SW 1271 (cell line): ENCODE measurements at places on chromosomes 13 and 19.

DNA sequence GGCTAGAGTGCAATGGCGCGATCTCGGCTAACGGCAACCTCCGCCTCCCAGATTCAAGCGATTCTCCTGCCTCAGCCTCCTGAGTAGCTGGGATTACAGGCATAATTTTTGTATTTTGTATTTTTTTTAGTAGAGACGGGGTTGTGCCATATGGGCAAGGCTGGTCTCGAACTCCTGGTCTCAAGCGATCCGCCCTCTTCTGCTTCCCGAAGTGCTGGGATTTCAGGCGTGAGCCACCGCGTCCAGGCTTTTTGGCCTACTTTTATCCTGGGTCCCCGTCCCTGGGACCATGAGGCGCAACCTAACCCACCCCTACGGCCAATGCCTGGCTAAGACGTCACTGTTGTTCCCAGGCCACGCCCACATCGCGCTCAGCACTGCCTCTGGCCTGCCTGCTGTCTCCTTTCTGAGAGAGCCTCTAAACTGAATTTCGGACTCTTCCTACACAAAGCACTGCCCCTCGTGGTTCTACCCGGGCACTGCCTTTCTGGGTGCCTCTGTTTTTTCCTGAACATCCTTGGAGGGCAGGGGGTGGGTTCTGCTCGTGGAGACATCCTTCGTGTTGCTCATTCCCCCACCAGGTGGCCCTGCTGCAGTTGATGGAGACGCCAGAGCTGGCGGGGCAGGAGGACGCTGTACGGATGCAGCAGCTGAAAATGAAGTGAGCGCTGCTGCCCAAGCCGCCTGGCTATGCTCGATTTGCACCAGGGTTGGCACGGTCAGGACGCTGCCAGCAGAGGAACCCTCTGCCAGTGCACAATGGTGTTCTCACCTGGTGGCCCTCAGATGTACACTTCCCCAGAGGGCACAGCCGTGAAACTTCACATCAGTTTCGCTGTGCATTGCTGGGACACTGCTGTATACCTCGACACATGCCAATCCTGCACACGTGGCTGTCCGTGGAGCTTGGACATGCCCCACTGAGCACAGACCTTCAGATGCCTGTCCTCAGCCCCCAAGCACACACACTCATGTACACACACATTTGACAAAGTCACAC is 2.0 kb downstream of the REX1BD start:
- DNase-seq, result peak; percentile 96

GRCh38 chr13:110332750-110333149 is 25.7 kb downstream of the COL4A2 start:
- DNase-seq, result no peak

DNA sequence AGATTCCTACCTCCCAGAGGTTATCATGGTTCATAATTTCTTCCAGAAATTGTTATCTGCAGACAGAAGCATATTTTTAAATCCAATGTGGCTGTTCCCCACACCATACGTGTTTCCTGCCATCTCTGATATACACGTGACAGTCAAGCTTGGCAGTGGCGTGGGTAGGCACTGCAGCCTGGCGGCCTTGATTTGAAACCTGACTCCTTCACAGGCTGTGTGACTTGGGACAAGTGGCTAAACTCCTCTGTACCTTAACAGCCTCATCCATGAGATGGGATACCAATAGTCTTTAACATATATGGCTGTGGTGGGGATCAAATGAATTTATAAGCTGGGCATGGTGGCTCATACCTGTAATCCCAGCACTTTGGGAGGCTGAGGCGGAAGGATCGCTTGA is 33.2 kb downstream of the DPF1 start:
- no peak for DNase-seq

DNA sequence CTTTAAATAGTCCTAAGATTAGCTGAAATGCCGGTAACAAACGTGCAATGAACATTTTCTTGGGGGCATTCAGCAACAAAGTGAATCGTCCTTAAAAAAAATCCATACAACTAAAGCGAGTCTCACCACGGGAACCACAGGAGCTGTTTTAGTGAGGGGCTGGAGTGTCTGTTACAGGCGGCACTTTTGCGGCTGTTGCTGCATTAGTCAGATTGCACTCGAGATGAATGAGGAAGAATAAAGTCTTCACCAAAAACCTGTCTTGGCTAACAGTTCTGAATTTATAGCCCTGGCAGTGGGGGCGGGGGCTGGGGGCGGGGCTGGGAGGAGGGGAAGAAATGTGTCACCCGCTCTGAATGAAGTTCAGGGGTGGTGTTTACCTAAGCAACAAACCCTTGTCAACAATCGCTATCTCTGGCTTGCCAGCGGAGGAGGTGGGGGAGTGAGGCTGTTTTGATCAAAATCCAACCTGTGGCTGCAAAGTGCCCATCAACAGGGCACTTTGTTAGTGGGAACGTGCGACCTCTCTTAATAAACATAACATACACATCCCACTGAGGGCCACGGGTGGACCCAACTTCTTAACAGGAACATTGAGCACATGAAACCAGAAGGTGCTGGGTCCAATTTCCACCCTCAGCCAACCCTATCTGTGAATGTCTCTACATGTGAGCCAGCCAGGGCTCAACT is 44.5 kb downstream of the RFX2 start:
- no peak for DNase-seq

GRCh38 chr19:48258350-48258749 is 2.6 kb upstream of the CARD8 start:
- DNase-seq, result no peak

- DNase-seq, result no peak
Observed at GRCh38 chr19:18859676-18860301, 28.0 kb downstream of the UPF1 start.

DNA sequence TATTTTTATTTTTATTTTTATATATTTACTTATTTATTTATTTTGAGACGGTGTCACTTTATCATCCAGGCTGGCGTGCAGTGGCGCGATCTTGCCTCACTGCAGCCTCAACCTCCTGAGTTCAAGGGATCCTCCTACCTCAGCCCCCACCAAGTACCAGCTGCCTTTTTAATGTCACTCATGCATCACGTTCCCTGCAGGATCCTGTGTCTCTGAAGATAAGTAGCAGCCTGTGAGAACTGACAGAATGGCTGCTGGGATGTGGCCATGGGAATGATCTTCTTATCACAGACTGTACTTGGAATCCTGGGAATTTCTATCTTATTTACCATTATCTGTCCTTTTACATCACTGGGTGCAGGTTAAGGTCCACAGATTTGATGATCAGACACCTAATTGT is 9.2 kb upstream of the ZNF761 start:
- no peak for DNase-seq

DNA sequence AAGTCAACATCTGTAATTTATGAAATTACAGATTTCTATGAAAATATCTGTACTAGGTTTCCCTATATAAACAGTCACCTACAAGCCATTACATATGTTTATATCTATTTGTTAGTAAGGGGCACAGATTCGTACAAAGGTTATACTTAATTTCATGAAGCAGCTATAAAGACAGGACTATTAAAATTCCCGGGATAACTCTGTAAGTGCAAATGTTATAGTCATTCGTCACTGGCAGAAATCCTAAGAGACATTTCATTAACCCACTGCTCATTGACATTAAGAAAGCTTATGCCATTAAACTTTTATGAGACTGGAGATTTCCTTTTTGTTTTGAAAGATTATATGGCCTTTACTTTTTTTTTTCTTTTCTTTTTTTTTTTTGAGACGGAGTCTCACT is 122.9 kb downstream of the MYO16 start:
- no peak for DNase-seq

DNA sequence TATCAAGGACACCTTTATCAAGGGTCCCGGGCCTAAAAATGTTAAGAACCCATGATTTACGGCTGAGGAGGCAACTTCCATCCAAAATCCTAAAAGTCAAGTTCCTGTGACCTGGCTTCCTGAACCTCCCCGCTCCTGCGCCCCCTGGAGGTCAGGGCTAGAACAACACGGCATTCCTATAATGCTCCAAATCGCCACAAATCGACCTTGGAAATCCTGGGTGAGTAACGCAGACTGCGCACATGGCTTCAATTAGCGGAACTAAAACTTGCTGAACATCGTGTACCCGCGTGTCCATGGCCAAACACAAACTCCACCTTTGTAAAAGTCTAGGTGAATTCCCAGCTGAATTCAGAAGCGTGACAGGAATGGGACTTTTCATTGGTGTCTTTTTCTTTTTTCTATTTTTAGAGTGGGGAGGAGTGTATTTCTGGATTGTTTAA is 4.3 kb upstream of the C5AR1 start:
- peak; percentile 9 for DNase-seq

GRCh38 chr19:36151144-36152018 is 866 bp downstream of the COX7A1 start:
- DNase-seq, result no peak

- no peak for DNase-seq
Observed at GRCh38 chr13:40613192-40613818, 53.1 kb downstream of the FOXO1 start.

DNA sequence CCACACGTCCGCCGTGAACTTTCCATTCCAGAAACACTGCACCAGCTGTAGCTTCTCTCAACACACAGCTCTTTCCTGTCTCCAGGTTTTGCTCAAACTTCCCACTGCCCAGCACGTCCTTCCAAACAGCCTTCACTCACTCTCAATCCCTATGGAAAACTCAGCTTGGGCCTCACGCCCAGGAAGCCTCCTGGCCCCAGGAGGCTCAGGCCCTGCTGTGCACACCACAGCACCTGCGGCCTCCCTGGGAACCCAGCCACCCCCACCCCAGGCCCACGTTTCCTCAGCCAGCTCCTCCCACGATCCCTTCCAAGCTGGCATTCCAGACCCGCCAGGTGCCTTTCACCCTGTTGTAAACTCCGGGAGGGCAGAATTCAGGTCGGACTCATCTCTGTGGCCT is 35.2 kb downstream of the C13orf46 start:
- DNase-seq, result no peak

DNA sequence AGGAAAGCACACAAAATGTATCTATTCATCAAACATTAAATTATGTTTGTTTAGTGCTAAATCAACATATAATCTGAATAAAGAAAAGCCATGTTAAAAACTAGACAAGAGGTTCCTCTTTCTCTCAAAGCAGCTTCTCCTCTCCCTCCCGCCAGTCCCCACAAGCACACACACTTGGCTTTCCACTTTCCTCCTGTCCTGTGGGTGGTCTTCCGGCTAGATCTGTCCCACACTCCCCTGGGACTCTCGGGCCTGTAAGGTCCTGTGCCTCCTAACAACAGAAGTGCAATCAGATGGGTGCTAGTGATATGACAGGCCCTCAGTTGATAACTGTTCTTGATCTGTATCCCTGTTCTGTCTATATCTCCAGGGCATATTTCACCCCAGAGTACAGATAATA is 45.6 kb upstream of the RAP2A start:
- DNase-seq, result no peak

DNA sequence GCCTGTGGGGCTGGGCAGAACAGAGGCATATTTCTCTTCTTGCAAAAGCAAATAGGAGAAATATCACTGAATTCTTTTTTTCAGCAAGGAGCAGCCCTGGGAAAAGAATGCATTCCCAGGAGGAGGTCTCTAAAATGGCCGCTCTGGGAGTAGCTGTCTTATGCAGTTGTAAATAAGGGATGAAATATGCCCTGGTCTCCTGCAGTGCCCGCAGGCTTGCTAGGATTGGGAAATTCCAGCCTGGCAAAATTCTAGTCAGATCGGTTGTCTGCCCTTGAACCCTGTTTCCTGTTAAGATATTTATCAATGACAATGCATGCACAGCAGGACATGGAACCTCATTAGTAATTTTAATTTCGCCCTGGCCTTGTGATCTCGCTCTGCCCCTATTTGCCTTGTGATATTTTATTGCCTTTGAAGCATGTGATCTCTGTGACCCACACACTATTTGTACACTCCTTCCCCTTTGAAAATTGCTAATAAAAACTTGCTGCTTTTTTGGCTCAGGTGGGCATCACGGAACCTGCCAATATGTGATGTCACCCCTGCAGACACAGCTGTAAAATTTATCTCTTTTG is 1993.2 kb downstream of the PCDH9 start:
- DNase-seq, result no peak

DNA sequence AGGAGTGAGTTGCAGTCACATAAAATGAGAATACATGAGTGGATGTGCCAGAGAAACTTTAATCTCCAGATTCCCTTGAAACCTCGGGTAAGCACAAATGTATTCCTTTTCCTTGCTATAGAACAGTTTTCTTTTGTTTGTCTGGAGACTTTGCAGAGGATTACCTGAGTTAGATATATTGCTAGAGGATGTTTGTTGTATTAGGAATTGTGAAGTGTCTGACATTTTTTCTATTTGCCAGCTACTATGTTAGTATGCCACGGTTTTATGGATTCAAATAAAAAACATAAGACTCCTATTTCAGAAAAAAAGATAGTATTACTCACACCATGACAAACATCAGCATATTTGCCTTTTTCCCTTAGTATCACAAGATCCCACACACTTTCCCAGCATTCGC is 844.9 kb upstream of the SLITRK5 start:
- no peak for DNase-seq

- DNase-seq, result no peak
Observed at GRCh38 chr19:48630296-48631063, 6.7 kb downstream of the DBP start.

- DNase-seq, result no peak
Observed at GRCh38 chr19:5246554-5247155, 94.0 kb downstream of the PTPRS start.

GRCh38 chr13:111898956-111899713 is 167.8 kb upstream of the SOX1 start:
- no peak for DNase-seq

GRCh38 chr13:25469169-25469525 is 97.4 kb downstream of the ATP8A2 start:
- no peak for DNase-seq

GRCh38 chr13:87123987-87124784 is 547.0 kb upstream of the SLITRK5 start:
- DNase-seq, result peak; percentile 100

GRCh38 chr19:11538232-11539036 is at the start of gene CNN1:
Gene CNN1 (plus strand): TSS chr19:11538851. CDS start chr19:11538928, 77 bp downstream.
- DNase-seq, result no peak

DNA sequence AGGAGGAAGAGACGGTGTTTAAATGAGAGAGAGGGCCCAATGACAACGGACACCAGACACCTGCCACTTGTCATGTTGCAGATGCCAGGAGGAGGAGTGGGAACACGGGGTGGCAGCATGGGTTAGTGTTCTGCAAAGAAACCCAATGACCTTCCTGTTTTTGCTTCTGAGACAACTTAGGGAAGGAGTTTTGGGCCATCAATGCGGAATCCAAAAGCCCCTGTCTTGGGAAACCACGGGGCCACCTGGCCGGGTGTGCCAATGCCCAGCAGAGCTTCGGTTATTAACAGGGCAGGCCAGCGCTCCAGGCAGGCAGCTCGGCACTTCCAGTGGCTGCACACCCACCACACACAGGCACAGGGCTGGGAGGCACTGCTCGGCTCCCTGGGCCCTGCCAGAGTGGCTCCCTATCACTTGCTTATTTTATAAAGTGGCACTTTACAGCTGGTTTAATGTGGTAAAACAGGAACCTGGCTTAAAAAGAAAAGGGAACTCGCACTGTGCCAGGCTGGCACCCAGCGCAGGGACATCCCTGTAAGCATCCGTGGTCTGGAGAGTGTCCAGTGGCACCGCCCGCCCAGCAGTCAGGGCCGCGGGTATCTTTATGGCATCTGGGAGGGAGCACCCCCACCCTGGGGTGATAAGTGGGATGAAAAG is 19.1 kb downstream of the ELL start:
- DNase-seq, result no peak
